ENCODE measurements at places on chromosomes 4 and X. TPM values are rescaled to one million over a fixed set of nuclear protein-coding genes. Genes with fewer than 3 reads are reported as not detected.

DNA sequence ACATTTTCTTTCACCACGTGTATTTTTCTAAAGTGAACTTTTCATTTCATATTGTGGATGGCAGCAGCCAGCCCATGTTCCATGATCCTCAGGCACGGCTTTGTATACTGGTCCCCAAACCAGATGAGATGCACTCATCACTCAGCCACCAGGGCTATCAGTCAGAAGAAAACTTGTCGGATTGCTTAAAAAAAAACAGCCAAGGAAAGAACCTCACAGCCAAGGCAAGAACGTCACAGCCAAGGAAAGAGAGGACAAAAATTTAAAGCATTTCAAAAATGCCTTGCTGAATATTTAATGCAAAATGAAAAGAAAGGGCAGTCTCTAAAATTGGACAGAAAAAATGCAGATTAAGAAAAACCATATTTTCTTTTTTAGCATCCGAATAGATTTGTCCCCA is 333.3 kb downstream of the PDGFC start:
- DNase-seq = no peak

- no peak for DNase-seq
Measured at GRCh38 chr4:17769406-17770174, 11.8 kb downstream of the FAM184B start.

DNA sequence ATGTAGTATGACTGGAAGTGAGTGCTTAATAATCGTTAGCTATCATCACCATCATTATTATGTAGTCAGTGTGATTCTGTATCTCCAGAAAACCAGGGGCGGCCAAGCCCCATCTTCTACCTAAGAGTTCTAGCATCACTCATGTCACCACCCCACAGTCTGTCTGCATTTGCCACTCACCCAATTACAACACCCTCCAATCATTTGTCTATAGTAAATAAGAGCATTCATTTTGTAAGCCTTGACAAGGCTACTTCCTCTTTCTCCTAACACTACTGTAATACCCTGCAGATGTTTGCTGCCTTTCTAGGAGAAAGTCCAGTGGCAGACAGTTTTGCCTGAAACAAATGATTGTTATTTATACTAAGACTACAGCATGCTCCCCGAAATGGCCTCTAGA is 15.8 kb upstream of the IL21 start:
- no peak for DNase-seq

DNA sequence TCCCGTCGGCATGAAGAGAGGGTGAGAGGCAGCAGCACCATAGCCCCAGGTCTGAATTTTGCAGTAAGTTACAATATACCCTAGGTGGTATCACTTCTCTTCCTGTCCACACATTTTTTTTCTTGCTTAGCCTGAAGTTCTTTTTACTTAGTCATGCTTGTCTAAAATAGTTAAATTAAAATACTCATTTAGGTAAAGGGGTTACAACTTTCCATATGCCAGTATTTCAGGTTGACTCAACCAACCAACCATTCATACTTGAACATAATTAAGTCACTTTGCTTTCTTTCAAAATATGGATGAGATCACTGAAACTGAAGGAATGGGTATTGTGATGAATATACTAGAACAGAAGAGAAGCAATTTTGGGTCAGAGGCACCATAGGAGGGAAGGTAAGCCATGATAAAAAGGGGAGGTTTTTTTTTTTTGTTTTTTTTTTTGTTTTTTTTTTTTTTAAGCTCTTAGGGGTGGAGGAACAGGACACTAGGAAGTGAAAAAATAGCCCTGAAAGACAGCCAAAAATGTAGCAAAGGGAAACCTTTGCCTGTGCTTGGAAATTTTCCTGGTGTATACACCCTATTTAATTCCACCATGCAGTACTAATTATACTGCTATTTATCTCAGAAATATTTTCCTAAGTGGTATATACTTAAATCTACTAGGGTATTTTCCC is 41.8 kb downstream of the RPS6KA3 start:
- no peak for DNase-seq

DNA sequence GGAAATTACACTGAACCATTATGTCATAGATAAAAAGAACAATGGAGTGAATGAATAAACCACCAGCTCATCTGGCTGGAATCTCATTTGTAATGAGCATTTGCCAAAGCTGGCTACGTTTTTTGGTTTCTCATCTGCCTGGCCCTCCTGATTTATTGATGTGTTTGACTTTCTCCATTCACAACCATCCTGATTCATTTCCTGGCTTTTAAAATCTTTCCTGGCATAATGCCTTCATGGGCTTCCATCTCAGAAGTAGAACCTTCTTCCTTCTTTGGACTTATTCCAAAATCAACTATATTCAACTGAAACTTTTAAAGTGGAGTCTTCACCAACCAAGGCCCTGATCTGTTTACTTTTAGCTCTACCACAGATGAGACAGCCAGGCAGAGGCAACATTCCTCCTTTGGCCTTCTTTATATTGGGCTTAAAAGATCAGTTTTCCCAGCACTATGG is 36.0 kb upstream of the ARSJ start:
- DNase-seq = no peak

GRCh38 chr4:1072830-1073446 is 40.4 kb downstream of the RNF212 start:
- no peak for DNase-seq

Gene PDLIM3
- 10.8 TPM for polyA plus RNA-seq

Gene HS6ST2
- 11.9 TPM for polyA plus RNA-seq

Gene UCP1
- polyA plus RNA-seq = not detected

DNA sequence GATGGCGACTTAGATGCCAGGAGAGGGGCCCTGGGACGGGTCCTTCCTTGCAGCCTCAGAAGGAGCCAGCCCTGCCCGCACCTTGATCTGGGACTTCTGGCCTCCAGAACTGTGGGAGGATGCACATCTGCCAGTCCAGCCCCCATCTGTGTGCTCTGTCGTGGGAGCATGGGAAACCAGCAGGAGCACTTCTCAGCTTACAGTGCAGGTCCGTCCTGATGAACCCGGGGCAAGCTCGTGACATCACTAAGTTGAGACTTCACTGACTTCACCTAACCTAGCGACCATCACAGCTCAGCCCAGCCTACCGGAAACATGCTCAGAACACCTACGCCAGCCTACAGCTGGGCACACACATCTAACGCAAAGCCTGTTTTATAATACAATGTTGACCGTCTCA is 38.1 kb downstream of the ABLIM2 start:
- DNase-seq = peak; percentile 90

GRCh38 chrX:20067709-20068561 is 48.8 kb downstream of the MAP7D2 start:
- peak; percentile 84 for DNase-seq

Gene BEX5
- 42.4 TPM for polyA plus RNA-seq
